ENCODE measurements at places on chromosomes 3 and 15.

- DNase-seq, result no peak
Observed at GRCh38 chr15:89781891-89782618, 5.9 kb downstream of the MESP2 start.

DNA sequence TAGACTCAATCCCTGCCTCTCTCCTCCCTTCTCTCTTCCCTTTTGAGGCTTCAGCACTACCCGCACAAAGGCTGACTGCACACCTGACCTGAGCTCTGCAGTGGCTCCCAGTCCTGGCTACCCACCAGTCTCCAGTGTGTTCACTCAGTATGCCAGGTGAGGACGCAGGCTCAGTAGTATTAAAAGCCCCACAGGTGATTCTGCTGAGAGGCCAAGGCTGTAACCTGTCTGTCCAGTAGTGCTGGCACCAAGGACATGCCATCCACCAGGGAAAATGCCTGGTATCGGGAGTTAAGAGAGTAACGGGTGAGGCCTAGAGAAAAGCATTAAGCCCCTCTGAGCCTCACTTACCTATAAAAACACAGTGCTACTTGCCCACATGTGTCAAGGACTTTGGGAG is 20.9 kb downstream of the FYCO1 start:
- DNase-seq, result no peak

GRCh38 chr15:78396976-78397375 is 41.0 kb upstream of the IREB2 start:
- no peak for DNase-seq

- DNase-seq, result no peak
Observed at GRCh38 chr3:129123314-129124060, 1.9 kb upstream of the RAB43 start.

DNA sequence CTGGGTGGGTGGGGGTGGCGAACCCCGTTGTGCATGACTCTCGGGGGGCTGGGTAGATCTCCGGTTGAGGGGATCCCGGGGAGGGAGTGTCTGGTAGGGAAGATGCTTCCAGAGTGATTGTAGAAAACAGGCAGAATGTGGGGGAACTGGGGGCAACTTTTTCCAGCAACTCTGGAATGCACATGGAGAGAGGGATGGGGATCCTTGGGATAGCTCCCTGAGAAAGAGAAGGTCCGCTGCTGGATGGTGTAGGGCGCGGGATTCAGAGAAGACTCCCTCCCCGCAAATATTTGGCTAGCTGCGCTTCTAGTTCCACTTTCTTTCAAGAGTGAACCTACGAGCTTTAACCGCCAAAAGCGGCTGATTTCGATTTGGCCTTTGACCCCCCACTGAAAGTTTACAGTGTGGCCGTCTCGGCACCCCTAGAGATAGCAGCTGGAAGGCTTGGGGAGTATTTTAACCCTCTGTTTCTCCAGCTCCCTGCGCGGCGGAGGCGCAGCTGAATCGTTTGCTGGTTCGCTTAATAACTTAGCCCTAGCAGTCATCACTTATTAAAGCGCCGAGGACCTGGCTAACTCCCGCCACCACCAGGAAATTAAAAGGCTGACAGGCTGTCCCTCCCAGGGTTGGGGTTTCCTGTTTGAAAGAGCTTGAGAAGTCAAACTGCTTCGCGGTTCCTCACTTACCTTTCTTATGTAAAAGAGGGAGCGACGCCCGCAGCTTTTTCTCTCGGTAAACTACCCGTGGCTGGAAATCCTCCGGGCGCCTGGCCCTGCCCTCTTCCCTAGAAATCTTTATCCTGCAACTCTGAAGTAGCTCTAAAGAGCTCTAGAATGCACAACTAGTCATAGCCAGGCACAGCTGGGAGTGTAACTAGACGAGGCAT is 1.2 kb downstream of the PHLDB2 start:
- peak; percentile 47 for DNase-seq

DNA sequence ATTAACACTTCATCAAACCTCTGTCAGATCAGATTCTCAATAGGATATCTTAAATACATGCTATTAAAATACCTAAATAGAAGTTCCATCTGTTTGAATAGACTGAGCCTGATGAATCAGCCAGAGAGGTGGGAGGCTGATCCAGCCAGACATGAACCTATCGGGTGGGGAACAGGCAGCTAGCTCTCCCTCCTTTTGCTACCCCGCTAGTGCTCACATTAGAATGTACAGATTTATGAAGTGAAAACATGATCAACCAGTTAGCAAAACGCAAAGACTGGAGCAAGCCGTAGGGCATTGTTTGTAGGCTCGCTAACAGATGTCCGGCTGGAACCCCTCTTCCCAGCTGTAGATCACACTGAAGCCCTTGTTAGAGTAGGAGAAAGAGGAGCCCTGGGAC is 54.4 kb downstream of the GTF2E1 start:
- DNase-seq, result no peak

- DNase-seq, result no peak
Observed at GRCh38 chr3:37660782-37661181, 200.9 kb upstream of the CTDSPL start.

DNA sequence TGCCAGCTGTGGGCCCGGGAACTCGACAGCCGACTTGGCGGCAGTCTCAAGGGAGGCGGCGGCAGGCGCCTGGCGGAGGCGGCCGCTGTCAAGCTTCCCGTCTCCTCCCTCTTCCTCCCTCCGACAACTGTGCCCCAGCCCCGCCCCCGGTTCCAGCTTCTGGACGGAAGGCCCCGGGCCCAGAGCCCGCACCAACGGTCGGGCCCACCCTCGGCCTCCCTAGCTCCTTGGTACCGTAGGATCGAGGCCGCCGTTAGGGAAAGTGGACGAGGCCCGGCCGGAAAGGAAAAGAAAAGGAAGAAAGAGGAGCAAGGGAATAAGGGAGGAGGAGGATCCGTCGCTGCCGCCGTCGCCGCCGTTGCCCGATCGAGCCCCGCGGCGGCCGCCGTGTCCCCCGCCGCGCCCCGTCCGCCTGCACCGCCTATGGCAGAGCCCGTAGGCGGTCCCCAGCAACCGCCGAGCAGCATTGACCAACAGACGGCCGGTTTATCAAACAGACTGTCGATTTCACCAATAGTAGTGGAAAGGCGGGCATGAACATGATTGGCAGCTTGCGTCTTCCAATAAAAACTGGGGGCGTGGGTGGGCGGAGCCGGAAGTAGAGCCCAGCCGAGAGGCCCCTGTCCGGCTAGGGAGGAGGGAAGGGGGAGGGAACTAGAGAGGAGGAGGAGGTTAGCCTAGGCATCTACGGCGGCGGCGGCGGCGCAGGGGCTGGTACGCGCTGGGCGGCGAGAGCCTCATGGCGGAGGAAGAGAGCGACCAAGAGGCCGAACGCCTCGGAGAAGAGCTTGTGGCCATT is at the start of the genes CGGBP1 and ZNF654:
CGGBP1 (minus strand) TSS at position 425 of the 799 bp plus-strand sequence. CDS start 3,029 bp downstream, outside the sequence.
ZNF654 (plus strand) TSS at position 675 of the 799 bp plus-strand sequence; CDS start at position 740, 65 bp downstream.
- DNase-seq, result peak; percentile 99

GRCh38 chr3:148681080-148681479 is 16.6 kb upstream of the AGTR1 start:
- DNase-seq, result no peak

DNA sequence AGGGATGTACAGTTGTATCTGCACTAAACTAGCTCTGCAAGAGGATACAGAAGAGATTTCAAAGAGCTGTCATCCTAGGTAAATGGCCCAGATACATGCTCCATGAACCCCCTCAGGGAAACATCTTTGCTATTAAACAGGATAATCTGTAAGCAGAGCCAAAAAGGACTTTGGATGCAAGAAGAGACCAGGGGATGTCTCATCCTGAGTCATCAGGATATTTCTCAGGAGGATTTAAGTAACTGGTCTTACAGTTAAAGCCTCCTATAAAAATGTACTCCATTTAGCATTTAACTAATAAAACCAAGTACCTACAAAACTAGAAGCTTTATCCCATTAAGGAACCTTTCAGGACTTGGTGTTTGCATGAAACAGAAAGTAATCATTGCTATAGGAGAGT is 48.2 kb upstream of the PHLDB2 start:
- DNase-seq, result no peak

DNA sequence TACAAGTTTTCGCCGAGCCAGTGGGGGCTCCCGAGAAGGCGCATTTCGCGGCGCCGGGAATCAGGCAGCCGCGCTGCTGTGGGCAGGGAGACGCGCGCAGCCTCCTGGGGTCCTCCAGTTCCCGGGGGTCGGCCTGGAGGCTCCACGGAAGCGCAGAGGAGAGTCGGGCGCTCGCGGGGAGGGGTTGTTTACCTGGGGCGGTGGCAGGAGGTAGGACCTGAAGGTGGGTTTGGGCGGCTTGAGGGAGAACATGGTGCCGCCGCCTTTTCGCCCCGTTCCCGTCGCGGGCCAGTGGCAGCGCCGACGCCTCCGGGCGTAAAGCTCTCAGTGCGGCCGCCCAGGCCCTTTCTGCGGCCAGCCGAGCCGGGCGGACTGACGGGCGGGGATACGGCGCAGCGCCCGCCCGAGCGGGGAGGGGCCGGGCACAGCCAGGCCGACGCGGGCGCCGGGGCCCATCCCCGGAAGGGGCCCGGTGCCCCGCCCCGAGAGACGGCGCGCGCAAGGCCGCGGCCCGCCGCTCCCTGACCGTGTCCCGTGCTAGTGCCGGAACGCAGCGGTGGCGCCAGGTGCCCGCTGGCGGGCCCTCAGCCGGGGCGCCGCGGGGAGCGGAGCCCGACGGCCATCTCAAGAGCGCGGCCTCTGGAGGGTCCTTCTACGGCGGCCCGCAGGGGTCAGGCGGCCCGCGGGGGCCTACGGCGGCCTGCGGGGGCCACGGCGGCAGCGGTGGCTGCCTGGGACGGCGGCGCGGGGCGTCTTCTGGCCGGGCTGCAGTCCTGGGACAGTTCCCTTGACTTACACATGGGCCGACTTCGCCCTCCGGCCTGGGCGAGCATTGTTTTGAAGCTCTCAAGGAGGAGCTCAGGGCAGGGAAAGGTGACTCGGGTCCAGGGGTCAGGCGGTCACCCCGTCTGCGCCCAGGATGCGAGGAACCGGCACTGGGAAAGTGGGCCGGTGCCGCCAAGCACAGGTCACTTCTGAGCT is at the start of gene MTMR10:
MTMR10 (minus strand) TSS at position 374 of the 981 bp plus-strand sequence; CDS start at position 252, 122 bp downstream.
- peak; percentile 65 for DNase-seq

DNA sequence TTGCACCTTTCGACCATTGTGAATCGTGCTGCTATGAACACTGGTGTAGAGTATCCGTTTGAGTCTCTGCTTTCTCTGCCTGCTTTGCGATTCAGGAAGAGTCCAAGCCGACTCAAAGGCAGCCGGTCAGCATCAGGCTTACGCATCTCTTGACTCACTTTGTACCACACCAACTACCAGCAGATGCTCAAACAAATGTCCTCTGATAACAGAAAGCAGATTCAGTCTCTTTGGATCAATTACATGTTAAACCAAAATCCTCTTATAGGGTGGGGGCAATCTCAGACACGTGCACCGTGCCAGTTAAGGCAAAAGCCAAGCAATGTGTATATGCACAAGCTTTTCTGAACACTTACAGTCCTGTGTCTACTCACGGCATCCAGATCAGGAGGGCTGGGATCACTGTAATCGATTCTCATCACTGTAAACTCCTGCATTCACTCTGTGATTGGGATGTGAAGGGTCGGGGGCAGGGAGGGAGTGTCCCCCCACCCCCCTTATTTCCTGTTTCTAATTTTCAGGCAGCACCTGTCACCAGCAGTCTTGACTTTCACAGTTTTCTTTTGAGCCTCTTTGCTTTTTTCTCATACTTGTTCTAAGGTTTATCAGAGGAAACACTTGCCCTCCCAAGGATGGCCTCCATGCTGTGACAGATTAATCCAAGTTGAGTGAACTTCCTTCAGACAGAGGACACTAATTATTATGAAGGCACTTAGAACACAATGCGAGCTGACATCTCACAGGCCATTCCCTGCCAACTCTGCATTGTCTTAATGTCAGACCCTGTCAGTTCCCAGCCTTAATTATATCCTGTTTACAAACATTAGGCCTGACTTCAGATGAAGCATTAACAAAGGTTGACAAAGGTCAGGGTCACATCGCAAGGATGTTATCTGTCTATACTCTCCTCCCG is 153.5 kb downstream of the MECOM start:
- DNase-seq, result no peak

DNA sequence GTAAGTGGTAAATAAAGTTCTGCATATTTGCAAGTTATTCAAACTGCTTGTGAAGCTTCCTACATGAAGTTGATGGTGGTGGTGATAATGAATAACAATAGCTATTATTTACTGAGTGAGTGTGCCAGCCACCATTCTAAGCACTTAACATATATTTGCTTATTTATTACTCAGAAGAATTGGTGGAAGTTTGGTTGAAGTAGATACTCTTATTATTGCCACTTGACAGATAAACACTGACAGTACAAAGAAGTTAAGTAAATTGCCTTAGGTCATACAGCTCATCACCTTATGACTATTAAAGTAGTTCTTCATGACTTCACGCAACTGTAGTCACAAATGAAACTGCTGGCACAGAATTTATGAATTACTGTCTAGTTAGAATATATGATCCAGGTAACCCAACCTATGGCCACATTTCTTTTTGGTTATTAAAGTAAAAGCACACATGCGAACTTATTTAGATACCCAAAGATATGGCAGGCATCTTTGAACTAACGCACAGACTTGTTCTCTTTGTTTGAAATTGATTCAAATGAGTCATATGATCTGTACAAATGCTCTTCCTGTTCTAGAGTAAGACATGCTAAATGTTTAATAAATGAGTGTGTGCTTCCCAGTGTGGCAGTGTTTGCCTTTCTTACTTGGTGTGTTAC is 99.8 kb upstream of the NR2F2 start:
- DNase-seq, result no peak

DNA sequence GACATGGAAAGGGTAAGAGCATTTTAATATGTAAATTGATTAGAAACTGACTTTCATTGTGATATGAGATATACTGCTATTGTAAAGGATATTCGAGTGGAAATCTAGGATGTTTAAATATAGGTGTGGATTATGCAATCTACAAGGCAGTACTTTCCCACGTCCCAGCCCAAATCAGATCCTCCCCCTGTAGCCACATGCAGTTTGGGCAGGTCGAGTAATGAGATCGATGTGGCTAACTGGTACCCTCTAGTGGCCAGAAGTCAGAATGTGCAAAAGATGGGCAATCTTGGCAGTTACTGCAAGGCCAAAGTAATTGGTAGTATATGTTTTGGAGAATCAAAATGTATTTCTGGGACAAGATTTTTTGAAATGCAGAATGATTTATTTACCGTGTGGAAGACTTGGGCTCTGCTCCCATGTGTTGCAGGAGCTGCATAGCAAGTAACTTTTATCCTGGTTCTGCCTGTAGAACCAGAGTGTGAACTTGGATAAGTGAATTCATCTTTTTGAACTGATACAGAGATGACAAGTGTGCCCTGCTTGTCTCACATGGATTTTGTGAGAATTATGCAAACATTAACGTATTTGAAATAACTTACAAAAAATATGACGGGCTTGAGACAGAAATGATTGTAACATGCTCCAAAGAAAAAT is 94.5 kb upstream of the ADAMTSL3 start:
- DNase-seq, result peak; percentile 25

DNA sequence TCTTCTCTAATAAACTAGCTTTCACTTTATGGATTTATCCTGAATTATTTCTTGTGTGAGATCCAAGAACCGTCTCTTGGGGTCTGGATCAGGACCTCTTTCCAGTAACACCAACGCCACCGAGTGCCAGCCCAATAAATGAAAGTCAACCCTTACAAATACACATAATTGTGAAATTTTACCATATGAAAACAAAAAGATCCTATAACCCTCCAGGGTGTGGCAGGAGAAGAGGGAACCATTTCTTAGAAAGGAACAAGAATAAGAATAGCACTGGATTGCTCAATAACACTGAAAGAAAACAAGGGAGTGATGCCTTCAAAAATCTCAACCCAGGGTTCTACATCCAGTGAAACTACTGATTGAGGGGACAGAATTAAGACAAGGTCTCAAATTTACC is 51.6 kb upstream of the ACKR4 start:
- DNase-seq, result no peak

- DNase-seq, result no peak
Observed at GRCh38 chr3:122985539-122985938, 42.0 kb downstream of the SEMA5B start.

- peak; percentile 10 for DNase-seq
Observed at GRCh38 chr3:15520185-15520584, 1.3 kb downstream of the COLQ start.
